ENCODE measurements at places on chromosomes 7 and 10.

DNA sequence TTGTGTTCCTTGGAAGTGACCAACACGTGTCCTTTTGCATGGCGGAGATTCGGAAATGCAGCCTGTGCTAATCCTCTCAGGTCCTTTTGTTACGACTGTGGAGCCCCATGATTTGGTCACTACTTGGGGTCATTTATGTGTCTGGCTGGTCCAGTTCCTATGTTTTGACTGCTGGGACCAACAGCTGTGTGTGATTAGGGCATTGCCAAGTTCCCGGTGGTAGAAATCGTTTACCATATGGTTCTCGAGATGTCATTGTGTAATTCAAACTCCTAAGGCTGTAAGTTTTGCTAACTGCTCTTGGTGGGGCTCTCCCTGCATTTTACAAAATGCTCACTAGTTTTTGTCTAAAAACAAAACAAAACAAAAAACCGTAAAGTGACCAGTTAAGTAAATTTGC, 62.0 kb downstream of the CCNY start:
- DNase-seq = no peak

DNA sequence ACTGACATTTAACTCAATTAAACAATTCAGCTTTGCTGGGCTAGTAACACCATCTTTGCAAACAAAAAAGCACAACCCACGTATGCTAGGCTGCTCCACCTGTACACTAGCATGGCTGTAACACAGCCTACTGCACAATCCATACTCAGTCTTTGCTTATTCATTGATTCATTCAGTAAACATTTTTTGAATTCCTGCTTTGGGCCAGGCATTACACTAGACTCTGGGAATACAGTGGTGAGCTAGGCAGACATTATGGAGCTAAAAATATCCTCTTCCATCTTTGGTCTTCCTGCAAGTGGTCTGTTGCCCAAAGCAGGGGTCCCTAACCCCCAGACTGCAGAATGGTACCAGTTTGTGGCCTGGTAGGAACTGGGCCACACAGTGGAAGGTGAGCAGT, 9.9 kb downstream of the CNNM1 start:
- DNase-seq = no peak

- DNase-seq = peak; percentile 3
Observed at GRCh38 chr7:32347244-32347828, 142.8 kb downstream of the LSM5 start.

DNA sequence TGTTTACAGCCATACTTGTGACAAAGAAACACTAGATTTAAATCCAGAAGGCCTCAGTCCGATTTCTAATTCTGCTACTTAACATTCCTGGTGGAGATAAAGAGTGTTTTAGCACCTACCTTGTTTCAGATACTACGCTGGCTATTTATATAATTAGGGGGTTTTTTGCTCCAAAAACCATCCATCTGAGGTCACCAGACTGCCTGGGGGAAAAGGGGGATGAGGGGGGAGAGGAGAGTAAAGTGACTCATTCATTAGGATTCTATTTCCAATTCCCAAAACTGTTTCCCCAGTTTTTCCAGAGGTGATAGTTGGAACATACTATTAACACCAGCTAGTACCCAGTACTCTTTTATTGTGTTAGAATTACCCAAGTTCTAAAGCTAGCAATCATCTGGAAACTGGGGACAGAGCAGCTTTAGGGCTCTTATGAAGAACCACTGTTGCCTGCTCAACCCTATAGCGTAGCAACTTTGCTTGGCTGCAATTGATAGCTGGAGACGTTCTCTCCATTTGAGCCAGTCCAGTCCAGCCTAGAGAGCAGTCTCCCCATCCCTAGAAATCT, 6.6 kb downstream of the GCC1 start:
- peak; percentile 32 for DNase-seq

DNA sequence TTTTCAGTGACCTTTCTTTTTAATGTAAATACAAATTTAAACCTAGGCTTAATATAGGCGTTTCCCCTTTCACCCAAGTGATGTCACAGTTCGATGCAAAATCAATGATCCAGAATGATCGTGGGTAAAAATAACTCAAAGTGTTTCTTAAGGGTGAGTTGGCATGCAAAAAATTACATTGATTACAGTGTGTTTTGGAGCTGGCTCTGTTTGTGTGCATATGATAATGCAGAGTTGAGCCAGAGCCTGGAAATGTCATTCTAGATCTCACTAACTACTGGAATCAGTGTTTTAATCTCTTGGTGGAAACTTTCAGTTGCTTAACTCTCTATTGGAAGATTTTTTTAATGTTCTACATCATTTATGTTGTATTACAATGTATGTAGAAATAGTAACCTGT, 72.5 kb upstream of the MXI1 start:
- no peak for DNase-seq

- DNase-seq = no peak
Observed at GRCh38 chr7:23290993-23291392, 8.1 kb upstream of the MALSU1 start.

Data from fibroblast of skin of right quadriceps (primary cell).